Breast epithelium (tissue), 4 donors: ENCODE measurements at places on chromosomes 3 and 15. TPM values are rescaled to one million over a fixed set of nuclear protein-coding genes. Genes with fewer than 3 reads are reported as not detected.

GRCh38 chr15:36208868-36209582 is 370.4 kb upstream of the CDIN1 start:
- H3K4me1 ChIP-seq: no peaks in the 10 kb centered on the region
- no peak for DNase-seq
- H3K36me3 ChIP-seq: no peaks in the 10 kb centered on the region
- H3K4me3 ChIP-seq: no peak overlapping the region
- H3K27me3 ChIP-seq: no peaks in the 10 kb centered on the region

DNA sequence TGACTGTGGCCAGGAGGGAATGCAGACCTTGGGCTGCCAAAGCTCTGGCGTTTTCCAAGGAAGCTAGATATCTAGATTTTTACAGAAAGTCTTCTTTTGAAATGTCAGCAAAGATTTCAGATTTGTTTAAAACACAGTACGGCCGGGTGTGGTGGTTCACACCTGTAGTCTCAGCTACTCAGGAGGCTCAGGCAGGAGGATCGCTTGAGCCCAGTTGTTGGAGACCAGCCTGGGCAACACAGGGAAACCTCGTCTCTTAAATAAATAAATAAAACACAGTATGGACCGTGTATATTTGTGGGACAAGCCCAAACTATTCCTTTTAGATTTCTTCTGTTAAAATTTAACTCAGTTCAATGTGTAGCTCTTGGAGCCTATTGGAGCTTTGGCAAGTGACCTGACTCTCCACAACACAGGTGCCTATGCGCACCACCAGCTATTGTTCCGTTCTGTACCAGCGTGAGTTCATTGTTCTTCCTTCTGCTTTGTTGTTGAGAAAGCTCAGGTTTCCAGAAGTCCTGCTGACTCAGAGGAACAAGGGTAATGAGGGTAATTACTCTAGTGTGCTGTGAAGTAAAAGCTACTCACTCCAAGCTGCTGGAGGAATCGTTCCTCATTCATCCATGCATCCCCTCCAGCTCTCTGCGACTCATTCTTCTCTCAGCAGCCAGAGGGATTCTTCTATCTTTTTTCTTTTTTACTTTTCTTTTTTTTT is 73.1 kb upstream of the SLC6A6 start:
- no peak overlapping the region for H3K27ac ChIP-seq
- H3K4me3 ChIP-seq: no peak overlapping the region
- DNase-seq: no peak
- no peaks in the 10 kb centered on the region for H3K4me1 ChIP-seq

GRCh38 chr15:99507016-99507503 is 58.7 kb upstream of the MEF2A start:
- H3K27me3 ChIP-seq: no peaks in the 10 kb centered on the region
- DNase-seq: no peak
- no peaks in the 10 kb centered on the region for H3K4me1 ChIP-seq
- H3K36me3 ChIP-seq: no peaks in the 10 kb centered on the region
- no peak overlapping the region for H3K27ac ChIP-seq
- H3K4me3 ChIP-seq: no peak overlapping the region

DNA sequence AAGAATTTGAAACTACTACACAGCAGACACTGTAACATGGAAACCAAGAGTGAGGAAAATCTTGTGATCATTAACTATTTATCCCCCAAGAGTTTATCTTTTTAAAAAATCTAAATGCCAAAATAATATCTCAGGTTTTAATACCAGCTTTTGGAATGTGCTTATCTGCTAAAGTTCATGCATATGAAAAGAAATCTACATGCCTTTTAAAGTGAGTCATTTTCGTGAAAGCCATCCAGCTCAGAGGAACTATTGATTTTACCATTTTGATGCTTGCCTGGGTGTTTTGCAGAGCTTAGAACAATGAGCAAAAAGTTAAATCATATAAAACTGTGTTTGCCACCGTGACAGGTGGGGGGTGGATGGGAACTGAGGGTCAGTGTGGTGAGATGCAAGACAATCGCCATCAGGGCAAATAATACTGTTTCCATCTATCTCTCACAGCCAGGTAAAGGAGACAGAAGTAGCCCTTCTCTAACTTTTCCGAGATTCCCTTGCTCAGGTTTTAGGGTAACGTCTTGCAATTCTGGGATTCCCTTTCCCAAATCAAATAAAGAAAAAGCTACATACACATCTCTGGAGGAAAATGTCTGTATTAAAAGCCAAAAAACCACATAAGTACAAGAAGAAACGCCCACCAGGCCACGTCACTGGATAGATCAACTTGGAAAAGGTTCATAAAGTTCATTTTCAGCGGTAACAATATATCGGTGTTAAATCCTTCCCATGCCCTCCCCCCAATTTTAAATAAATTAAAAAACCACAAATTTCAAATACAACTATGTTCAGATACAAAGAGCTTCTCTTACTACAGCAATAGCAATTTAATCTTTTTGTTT is 2.0 kb downstream of the TMEM158 start:
- no peaks in the 10 kb centered on the region for H3K27me3 ChIP-seq
- H3K27ac ChIP-seq: no peak overlapping the region
- no peak for DNase-seq
- H3K4me1 ChIP-seq: no peaks in the 10 kb centered on the region
- no peak overlapping the region for H3K4me3 ChIP-seq
- H3K36me3 ChIP-seq: no peaks in the 10 kb centered on the region

GRCh38 chr3:152731511-152731910 is 103.4 kb upstream of the P2RY1 start:
- no peaks in the 10 kb centered on the region for H3K4me1 ChIP-seq
- H3K4me3 ChIP-seq: no peak overlapping the region
- DNase-seq: no peak
- no peaks in the 10 kb centered on the region for H3K36me3 ChIP-seq
- H3K27me3 ChIP-seq: no peaks in the 10 kb centered on the region

- H3K27me3 ChIP-seq: no peaks in the 10 kb centered on the region
- H3K27ac ChIP-seq: peak overlapping the region; percentile 8
- no peak for DNase-seq
- no peak overlapping the region for H3K4me3 ChIP-seq
- H3K36me3 ChIP-seq: no peaks in the 10 kb centered on the region
- no peaks in the 10 kb centered on the region for H3K4me1 ChIP-seq
Observed at GRCh38 chr3:143810166-143810952, 37.9 kb downstream of the SLC9A9 start.

- H3K36me3 ChIP-seq: no peaks in the 10 kb centered on the region
- H3K27ac ChIP-seq: no peak overlapping the region
- H3K4me1 ChIP-seq: no peaks in the 10 kb centered on the region
Observed at GRCh38 chr3:159139326-159139725, 337.5 kb downstream of the MFSD1 start.

DNA sequence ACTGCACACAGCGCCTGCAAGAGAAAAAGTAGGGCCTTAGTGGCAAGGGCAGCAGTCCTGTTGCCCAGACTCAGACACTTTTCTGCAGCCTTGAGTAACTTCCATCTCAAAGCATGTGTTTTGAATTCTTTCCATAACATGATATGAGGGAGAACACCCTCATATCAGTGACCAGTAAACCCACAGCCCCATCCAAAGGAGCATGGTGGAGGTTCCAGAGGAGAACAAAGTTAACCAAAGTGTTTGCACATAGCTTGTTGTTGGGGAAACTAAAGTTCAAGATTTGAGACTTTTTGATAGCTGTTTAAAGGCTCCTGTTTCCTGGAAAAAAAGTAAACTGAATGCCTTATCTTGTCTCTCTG is 74.2 kb downstream of the OCA2 start:
- no peaks in the 10 kb centered on the region for H3K4me1 ChIP-seq
- H3K4me3 ChIP-seq: no peak overlapping the region
- H3K27ac ChIP-seq: no peak overlapping the region
- H3K36me3 ChIP-seq: no peaks in the 10 kb centered on the region
- DNase-seq: no peak
- no peaks in the 10 kb centered on the region for H3K27me3 ChIP-seq

- H3K4me3 ChIP-seq: no peak overlapping the region
- H3K27me3 ChIP-seq: no peaks in the 10 kb centered on the region
- DNase-seq: peak; percentile 34
- no peaks in the 10 kb centered on the region for H3K4me1 ChIP-seq
Observed at GRCh38 chr15:71743861-71744382, 66.4 kb upstream of the NR2E3 start.

DNA sequence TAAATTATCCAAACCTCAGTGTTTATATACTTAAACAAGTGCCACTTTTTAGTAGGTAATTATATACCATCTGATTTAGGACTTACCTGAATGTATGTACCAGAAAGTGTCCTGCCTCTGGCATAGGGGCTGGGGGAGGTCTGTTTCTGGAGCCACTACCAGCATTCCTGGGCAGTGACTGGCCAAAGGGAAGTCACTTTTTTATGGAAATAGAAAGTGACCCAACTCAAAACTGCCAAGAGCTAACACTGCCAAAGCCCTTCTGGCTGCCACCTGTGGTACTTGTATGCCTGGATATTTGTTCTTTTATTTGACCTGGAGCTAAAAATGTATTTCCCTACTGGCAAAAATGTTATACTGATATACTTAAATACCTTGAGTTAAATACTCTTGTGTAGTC is 42.7 kb downstream of the ESYT3 start:
- H3K4me1 ChIP-seq: no peaks in the 10 kb centered on the region
- DNase-seq: no peak
- no peak overlapping the region for H3K4me3 ChIP-seq
- no peaks in the 10 kb centered on the region for H3K27me3 ChIP-seq
- no peaks in the 10 kb centered on the region for H3K36me3 ChIP-seq

ROPN1 gene
- total RNA-seq: 6.1 TPM

CEP152 gene
- 5.3 TPM for total RNA-seq

ESYT3 gene
- 4.2 TPM for total RNA-seq

SLC30A4 gene
- total RNA-seq: 5.9 TPM
